Stimulated activated CD4-positive, alpha-beta T cell treated with anti-CD3 and anti-CD28 coated beads, TNF-alpha, amount 100 ng/mL, for 1 hour (primary cell): ENCODE measurements at places on chromosomes 5 and 9.

GRCh38 chr5:155049569-155050383 is 36.2 kb downstream of the KIF4B start:
- DNase-seq: no peak

- DNase-seq: no peak
Measured at GRCh38 chr5:68086439-68086838, 129.1 kb upstream of the PIK3R1 start.

DNA sequence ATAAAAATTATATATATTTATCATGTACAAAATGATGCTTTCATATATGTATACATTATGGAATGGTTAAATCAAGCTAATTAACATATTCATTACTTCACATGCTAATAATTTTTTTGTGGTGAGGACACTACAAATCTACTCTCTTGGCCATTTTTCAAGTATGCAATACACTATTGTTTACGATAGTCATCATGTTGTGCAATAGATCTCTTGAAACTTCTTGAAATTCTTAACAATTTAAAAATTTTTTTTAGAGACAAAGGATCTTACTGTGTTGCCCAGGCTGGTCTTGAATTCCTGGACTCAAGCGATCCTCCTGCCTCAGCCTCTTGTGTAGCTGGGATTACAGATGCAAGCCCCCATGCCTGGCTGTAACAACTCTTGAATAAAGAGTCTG is 45.2 kb upstream of the SHOC1 start:
- DNase-seq: no peak

- no peak for DNase-seq
Measured at GRCh38 chr9:115939065-115939765, 214.4 kb upstream of the PAPPA start.

DNA sequence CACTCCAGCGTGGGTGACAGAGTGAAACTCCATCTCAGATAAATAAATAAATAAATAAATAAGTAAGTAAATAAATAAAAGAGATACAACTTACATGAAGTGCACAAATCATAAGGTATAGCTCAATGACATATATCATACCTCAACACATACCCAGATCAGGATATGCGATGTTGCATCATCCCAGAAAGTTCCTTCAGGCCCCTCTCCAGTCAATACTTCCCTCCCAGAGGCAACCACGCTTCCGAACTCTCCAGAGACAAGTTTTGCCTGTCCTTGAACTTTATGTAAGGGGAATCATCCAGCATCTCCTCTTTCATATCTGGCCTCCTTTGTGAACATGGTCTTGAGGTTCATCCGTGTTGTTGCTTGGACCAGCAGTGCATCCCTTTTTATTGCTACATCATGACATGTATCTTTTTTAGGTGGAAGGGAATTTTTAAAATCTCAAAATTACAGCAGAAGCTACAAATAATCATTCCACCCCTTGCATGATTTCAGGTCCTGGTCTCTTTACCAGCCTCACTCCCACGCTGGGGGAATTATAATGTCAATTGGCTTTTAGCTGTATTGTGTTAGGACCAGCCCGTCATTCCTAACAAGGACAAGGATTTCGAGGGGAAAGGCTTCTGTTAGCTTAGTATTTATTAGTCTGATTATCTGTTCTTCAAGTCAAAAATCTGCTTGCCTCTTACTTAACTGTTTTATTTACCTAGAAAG is 32.9 kb upstream of the AOPEP start:
- DNase-seq: no peak

DNA sequence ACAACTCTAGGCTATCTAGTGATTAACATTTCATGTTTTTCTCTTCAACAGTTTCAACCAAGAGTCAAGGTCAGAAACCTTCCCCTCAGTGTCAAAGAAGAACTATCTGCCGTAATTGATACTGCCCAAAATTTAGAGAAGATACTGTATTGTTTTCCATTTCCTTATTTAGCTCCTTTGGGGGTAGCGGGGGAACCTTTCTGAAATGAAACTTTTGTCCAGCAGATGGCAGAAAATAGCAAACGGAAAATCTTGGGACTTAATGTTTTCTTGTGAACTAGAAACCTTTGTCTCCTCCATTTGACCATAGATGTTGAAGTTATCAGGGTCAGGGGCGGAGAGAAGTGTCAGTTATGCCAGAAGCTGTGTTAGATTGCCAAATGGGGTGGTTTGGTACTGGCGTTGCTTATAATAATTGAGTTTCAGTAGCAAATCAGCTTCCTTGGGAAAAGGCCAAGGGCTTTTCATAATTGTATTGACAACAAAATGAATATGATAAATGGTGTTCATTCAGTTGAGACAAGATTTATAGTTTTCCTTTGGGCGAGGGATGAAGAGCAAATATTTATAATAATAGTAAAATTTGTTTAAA is 101.7 kb upstream of the TLX3 start:
- DNase-seq: no peak

GRCh38 chr9:22382331-22382730 is 64.3 kb upstream of the DMRTA1 start:
- no peak for DNase-seq

DNA sequence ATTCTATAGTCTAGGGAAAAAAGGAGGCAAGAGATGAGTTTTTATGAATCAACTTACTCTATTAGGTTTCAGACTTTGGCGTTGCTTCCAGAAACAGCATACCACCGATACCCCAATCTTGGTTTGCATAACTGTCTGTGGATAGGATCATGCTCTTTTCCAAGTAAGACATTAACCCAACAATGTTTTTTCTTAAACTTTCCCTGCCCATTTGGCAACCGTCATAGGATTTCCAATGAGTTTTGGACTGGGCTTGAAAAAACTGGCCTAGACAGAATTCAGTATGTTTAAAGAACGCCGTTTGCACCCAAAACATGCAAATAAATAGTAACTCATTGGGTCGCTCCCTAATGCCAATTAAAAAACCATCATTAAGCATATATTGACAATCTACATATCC is 106.0 kb downstream of the SMIM23 start:
- DNase-seq: no peak

GRCh38 chr9:126474206-126474765 is 139.4 kb upstream of the LMX1B start:
- no peak for DNase-seq

GRCh38 chr9:137320555-137321384 is 18.7 kb upstream of the NRARP start:
- no peak for DNase-seq

DNA sequence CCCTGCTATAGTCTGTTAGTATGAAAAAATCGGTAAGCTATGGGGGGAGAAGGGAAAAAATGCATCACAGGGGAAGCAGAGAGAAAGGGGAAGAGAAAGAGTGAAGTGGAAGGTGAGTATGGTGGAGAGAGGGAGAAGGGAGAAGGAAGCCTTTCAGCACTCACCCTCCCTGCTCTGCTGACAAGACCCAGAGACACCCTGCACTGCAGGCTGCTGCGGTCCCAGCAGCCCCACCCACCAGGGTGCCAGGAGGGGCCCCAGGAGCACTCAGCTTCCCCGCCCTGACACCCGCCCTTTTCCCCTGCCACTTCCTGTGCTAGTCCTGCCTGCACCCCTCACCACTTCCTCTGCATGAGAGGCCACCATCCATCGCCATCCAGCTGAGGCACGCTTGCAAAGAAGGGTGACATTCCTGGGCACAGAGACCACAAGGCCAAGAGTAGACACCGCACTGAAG is 12.7 kb downstream of the STK10 start:
- peak; percentile 62 for DNase-seq

DNA sequence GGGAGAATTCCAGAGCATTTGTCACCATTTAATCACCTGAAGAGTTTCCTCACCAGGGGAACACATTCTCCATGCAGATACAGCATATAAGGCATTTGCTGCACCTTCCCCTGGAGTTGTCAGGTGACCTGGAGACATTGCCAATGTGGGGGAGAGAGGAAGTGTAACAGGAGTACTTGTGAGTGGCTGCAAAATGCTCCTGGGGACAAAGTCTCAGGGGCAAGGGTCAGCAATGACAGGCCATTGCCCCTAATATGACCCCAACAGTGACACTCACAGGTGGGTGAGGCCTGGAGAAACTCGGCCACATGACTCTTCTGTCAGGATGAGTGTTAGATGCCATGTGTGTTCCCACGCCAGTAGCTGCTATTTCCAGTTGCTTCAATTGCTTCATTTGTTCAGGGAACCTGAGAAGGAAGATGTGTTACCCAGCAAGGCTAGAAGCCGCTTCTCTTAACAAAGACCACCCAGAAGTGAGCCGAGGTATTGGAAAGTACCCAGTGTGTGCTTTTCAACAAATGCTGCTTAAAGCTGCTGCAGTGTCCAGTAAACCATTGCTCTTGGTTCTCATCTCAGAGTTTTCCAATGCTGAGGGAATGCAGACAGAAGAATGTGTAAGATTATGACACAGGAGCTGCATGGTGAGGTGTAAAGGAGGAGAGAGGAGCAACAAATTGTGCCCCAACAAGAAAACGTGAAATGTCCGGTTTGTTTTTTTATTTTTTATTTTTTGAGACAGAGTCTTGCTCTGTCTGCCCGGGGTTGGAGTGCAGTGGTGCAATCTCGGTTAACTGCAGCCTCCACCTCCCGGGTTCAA is 128.2 kb upstream of the SLC44A1 start:
- DNase-seq: no peak

- no peak for DNase-seq
Measured at GRCh38 chr5:15734058-15734457, 234.1 kb downstream of the FBXL7 start.

- DNase-seq: no peak
Measured at GRCh38 chr5:169694091-169694625, 57.1 kb downstream of the DOCK2 start.

DNA sequence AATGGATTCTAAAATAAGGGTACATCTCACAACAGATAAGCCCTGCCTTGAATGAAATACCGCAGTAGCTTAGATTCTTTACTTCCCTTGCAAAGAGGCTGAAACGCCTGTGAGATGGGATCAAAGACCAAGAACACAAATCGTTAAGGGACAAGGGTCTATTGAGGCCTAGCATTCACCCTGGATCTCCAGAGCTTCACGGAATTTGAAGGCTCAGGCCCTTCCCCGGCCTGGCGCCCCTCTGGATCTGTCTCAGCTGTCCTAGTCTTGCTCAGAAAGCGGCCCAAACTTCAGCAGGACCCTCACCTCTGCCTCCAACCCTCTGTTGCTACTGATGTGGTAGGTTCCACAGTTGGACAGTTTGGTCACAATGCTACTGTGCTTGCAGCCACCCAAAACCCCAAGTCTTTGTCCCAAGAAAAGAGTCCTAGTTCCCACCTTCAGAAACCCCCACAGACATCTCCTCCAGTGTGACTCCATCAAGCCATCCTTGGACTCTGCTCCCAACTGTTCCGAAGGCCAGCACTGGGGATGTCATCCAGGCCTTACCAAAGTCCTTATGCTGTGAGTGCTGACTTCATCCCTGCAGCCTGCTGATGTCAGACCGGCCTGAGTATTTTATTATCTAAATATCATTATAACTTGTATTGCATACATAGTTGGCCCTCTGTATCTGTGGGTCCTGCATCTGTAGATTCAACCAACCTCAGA is 9.4 kb downstream of the CORO2A start:
- no peak for DNase-seq

DNA sequence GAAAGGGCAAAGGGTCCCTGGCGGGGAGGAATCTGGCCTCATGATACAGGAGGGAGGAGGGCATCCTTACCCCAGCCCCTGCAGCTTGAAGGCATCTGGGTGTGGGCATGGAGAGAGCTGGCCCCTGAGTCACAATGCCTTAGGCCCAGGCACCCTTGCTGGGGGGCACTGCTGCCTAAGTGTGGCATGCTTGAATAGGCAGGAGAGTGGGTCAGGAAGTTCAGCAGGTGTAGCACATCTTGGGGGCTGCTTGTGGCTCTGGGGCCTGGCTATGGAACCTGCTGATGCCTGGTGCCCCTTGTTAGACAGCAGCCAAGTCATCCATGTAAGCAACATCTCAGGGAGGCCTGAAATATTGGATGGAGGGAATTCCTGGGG is 63.1 kb downstream of the HSPA4 start:
- no peak for DNase-seq

DNA sequence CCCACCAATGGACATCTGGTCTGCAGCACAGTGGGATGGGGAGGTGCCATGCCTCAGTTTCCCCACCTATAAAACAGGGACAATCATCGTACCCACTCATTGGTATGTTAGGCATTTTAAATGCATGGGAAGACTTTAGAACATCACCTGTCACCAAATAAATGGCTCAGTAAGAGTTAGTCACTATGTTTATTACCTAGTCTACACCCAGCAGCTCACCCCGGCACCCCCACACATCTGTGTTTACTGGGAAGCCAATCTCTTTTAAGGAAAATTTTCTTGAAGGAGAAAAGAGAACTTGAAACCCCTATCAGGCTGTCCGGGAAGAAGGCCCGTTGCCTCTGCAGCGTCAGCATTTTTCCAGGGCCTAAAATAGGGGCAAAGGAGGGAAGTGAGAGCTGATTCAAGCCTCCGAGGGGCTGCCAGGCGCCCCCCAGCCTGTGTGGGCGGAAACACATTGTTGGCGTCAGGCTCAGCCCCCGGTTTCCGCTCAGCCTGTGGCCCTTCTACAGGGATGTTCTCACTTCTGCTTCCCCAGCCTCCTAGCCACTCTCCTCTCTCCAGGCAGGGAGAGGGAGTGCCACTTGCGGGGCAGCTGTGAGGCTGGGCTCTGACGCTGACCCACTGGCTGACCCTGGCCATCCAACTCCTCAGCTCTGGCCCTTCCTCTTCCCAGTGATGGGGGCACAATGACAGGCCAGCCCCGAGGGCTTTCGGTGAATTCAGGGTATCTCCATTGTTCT is 4.6 kb downstream of the CSF1R start:
- DNase-seq: no peak

DNA sequence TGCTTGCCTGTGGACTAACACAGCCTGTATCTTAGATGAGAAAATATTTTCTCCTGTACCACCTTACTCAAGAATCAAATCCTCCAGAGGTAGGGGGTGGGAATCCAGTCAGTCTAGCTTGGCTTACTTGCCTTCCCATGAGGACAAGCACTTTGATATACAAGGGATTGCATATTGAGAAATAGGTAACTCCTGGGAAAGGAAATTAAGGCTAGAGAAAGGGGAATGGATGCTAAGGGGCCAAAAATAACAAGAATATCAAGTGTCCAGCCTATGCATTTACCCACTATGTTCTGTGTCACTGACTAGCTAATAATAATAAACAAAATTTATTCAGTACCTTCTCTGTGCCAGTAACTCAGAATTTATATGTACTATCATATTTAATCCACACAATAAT is 21.4 kb upstream of the SNX2 start:
- no peak for DNase-seq

DNA sequence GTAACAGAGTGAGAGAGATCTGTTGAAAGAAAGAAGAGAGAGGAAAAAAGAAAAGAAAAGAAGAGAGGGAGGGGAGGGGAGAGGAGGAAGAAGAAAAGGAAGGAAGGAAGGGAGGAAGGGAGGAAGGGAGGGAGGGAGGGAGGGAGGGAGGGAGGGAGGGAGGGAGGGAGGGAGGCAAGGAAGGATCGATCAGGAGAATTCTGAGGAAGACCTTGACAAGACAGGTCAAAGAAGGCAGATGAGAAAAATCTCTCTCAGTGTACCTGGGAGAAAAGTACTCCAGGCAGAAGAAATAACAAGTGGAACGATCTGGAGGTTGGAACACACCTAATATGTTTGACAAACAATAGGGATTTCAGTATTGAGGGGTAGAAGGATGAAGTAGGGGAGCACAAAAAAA is 64.6 kb upstream of the SUSD1 start:
- no peak for DNase-seq
